Activated CD8-positive, alpha-beta memory T cell treated with anti-CD3 and anti-CD28 coated beads, Interleukin-2, amount 50 U/mL, for 48 hours (primary cell): ENCODE measurements at places on chromosomes 3 and 15.
A peak's percentile ranks its signal among the peaks of the same experiment; 100 is the strongest.

GRCh38 chr15:85748729-85749128, 46.0 kb downstream of the KLHL25 start:
- DNase-seq: no peak

- no peak for DNase-seq
Observed at GRCh38 chr3:52742418-52743041, 28.2 kb downstream of the NEK4 start.

GRCh38 chr15:44656298-44656697, 7.2 kb downstream of the SPG11 start:
- no peak for DNase-seq

- no peak for DNase-seq
Observed at GRCh38 chr3:196654735-196655090, 15.2 kb downstream of the NRROS start.

GRCh38 chr15:99467853-99468464, 97.8 kb upstream of the MEF2A start:
- DNase-seq: peak; percentile 36

DNA sequence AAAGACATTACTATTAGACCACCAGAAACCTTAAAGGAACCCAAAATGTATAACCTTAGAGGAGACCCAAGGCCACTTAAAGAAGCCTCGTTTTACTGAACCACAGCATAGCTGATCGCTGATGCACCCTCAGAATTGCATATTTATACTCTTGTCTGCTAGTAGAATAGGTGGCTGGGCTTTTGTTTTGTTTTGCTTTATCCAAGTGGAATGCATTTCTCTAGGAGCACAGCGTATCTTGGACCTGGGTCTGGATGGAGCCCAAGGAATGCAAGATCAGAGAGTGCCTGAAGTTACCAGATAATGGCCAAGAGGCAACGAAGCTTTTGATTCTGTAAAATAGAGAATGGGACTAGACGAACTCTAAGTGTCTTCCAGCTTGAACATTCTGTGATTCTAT, 129.2 kb upstream of the COL8A1 start:
- DNase-seq: no peak

GRCh38 chr3:188170461-188171459, 16.8 kb downstream of the LPP start:
- DNase-seq: peak; percentile 66

GRCh38 chr15:101625980-101626379, 26.2 kb downstream of the TM2D3 start:
- no peak for DNase-seq

DNA sequence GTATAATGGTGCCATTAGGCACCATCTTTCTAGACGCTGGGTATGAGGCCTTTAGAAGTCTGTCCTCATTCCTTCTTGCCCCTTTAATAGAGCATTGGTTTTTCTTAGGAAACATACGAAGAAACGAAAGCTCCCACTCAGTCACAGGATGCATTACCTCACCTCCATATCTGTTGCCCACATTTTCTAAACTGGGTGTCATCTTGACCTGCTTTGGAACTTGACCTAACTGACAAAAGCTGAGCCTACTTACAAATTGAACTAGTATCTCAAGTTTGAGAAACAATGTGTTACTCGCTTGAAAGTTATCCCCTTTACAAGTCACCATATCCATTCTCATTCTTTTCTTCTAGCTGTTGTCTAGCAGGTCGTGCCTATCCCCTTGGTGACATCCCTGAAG, 102.7 kb downstream of the VPS8 start:
- DNase-seq: no peak

GRCh38 chr3:161177991-161178390, 43.1 kb upstream of the NMD3 start:
- DNase-seq: no peak

DNA sequence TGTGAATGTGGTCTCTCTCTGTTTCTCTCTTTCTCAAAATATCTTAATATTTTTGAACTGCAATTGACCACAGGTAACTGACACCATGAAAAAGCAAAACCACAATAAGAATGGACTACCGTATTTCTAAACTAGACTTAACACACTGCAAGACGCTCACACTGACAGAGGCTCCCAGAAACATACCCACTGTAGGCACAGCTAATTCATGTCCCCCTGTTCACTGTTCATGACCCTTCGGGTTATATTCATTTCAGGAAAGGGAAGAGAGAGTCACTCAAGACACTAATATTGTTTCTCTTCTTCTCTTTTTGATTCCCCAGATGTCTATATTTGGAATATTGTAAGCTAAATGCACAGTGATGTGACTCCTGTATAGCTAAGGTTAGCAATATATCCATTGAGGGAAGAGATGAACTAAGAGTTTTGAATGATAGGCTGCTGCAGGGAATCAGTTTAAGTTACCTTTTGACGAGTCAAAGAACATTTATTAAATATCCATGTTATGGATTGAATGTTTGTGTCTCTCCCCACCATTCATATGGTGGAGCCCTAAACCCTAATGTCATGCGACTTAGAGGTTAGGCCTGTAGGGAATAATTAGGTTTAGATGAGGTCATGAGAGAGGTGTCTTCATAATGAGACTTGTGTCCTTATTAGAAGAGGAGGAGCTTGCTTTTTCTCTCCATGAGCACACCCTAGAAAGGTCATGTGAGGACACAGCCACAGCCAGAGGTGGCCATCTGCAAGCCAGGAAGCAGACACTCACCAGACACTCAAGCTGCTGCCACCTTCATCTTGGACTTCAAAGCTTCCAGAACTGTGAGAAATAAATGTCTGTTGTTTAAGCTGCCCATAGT, 216.6 kb upstream of the GRM7 start:
- no peak for DNase-seq

DNA sequence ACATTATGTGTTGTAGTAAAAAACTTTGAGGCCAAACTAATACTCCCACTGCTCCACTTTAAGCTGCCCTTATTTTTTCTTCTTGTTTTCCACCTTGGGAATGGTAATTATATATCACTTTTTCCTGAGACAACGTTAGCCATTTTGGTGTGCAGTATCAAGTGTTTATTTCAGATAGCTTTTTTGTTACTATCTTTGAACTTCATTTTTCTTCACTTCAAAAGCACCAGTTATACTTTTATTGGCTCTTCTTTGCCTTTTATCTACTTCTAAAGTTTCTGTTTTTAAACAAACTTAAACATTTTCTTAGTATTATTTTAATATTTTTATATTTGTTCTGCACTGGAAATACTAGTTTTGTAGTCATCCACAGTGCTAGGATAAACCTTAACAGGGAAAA, 6.5 kb downstream of the TOPAZ1 start:
- no peak for DNase-seq

DNA sequence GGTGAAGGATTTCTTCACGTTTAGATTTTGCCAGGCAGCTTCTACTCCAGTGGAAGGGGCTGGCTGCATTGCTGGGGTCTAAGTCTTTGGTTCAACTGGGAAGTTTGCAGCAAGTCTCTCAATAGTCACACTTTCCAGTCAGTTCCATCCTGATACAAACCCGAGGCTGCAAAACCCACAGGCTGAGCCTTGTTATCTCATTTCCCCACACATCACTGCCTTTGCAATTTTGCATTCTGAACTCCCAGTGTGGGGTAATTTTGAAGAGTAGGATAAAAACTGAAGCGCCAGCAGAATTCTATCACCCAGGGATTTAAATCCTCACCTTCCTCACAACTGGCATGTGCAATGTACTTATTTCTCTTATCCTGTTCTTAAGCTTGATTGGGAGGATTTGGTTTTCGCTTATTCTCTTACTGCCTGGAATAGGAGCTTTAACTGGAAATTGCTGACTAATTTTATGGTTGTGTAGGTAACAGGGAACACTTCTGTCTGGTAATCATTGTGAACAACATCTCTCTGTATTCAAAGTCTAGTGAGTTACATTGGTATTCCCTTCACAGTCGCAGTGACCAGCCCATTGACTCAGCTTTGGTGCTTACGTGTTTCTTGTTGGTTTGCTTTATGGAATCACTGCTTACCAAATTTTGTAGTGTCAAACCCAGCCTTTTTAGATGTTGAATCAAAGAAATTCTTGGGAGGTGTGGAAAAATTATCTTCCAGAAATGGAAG, 142.0 kb upstream of the TOPAZ1 start:
- no peak for DNase-seq

DNA sequence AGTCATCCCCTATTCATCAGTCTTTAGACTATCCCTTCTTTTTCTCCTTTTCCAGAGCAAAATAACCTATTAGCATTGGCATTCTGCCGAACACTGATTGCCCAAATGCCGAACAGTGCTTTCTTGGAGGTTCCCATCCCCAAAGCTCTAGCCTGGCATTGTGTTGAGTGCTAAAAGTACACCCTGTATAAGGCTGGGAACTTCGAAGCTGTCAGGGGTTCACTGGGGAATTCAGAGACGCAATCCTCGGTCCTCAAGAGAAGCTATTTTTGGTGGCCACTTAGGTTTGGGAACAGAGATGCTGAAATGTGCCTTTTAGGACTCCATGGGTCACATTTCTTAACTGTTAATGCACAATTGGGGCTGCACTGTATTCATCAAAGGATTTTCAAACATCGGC, 8.4 kb downstream of the FRMD5 start:
- no peak for DNase-seq

DNA sequence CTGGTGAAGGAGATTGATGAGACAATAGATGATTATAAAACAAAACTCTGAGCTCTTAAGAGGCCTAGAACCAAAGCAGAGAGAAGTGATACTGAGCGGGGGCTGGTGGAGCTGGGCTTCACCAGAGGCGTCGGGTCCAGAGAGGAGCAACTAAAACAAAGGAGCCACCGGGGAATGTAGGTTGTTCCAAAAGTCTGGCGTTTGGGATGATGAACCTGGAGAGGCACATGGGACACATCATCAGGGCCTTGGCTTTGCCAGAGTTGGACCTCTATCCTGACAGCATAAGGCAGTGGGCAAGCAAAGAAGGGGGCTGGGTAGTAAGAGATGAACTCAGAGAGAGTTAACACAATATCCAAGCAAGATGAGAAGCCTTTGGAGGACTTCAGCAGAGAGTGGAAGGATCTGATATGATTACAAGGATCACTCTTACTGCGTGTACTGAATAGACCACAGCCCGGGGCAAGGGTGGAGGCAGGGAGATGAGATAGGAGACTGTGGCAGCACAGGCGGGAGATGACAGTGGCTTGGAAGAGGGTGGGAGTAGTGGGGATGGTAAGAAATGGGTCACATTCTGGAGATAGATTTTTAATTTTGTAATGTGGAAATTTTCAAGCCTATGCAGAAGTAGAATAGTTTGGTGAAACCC, 36.0 kb upstream of the RASA2 start:
- no peak for DNase-seq

- DNase-seq: no peak
Observed at GRCh38 chr3:156311431-156311830, 191.1 kb downstream of the KCNAB1 start.

GRCh38 chr3:76429581-76430177, 610.2 kb upstream of the ROBO2 start:
- DNase-seq: no peak

- no peak for DNase-seq
Observed at GRCh38 chr3:135706758-135707375, 258.7 kb upstream of the PPP2R3A start.

- DNase-seq: no peak
Observed at GRCh38 chr3:188077160-188077799, 76.7 kb upstream of the LPP start.
